ENCODE measurements at places on chromosomes 13 and 19. TPM values are rescaled to one million over a fixed set of nuclear protein-coding genes. Genes with fewer than 3 reads are reported as not detected.

DNA sequence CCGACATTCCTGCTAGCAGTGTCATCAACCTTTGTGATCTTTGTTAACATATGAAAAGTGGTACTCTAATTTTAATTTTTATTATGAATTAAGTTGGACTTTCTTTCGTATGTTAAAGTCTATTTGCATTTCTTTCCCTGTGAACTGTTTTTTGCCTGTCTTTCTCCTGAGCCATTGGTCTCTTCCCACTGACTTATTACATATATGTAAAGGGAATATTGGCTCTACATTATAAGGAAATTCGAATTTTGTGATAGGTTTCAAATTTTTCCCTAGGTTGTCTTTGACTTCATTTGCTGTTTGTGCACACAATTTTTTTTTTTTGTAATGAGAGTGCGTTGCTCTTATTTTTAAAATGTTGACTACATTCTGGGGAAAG, 442 bp upstream of the CDC16 start:
- DNase-seq, result no peak
- peaks cover 18% of the 10 kb centered on the region for H3K4me1 ChIP-seq
- peak overlapping the region; percentile 21 for H3K27ac ChIP-seq
- H3K4me3 ChIP-seq, result peak overlapping the region; percentile 92
- peaks cover 7% of the 10 kb centered on the region for H3K36me3 ChIP-seq

DNA sequence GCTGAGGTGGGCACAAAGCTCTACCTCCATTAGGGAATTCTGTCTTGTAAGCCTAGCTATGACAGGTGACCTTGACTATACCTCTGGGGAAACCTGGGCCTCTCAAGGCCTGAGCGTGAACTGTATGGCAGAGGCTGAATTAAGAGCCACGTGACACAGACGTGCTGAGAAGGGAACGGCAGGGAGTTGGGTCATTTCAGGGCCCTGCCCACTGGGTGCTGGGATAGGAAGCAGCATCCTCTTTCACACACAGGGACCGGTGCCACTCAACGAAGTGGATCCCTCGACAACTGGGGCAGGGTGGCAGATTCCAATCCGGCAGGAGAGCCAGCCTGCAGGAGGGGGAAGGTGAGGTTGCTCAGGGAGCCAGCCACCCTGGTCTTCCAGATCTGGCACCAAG, 9.2 kb downstream of the ASF1B start:
- peaks cover 4% of the 10 kb centered on the region for H3K27me3 ChIP-seq
- DNase-seq, result no peak
- H3K4me1 ChIP-seq, result peaks cover 2% of the 10 kb centered on the region
- H3K36me3 ChIP-seq, result no peaks in the 10 kb centered on the region

FDX2 gene
- 18.9 TPM for total RNA-seq

GRCh38 chr19:16261584-16262368, 62.9 kb upstream of the KLF2 start:
- H3K27me3 ChIP-seq, result peaks cover 10% of the 10 kb centered on the region
- H3K4me3 ChIP-seq, result no peak overlapping the region
- DNase-seq, result no peak
- H3K4me1 ChIP-seq, result peaks cover 11% of the 10 kb centered on the region
- peaks cover 3% of the 10 kb centered on the region for H3K36me3 ChIP-seq
- peak overlapping the region; percentile 18 for H3K27ac ChIP-seq

PLK5 gene
- total RNA-seq, result 1.1 TPM

GRCh38 chr19:35059006-35059798, 17.7 kb downstream of the HPN start:
- H3K4me1 ChIP-seq, result peaks cover 3% of the 10 kb centered on the region
- peaks cover 1% of the 10 kb centered on the region for H3K27me3 ChIP-seq
- no peak overlapping the region for H3K27ac ChIP-seq
- no peaks in the 10 kb centered on the region for H3K36me3 ChIP-seq
- H3K4me3 ChIP-seq, result no peak overlapping the region

CRLF1 gene
- 0.74 TPM for total RNA-seq

DNA sequence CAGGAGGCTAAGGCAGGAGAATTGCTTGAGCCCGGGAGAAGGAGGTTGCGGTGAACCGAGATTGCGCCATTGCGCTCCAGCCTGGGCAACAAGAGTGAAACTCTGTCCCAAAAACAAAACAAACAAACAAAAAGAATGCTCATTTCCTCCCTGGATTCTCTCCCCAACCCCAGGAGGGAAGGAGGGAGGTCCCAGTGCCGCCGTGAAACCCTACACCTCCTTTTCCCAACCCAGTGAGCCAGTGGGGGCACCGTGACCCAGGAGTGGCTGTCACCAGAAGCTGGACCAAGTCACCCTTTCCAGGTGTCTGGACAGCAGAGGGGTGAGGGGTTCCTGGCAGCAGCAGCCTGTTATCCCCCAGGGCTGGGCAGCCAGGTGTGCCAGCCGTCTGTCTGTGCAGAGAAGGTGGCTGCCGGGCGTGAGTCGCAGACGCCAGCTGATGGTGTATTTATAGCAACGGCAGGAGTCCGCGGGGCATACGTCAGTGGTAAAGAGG, 23.5 kb downstream of the NFIC start:
- DNase-seq, result no peak
- no peaks in the 10 kb centered on the region for H3K36me3 ChIP-seq

DNA sequence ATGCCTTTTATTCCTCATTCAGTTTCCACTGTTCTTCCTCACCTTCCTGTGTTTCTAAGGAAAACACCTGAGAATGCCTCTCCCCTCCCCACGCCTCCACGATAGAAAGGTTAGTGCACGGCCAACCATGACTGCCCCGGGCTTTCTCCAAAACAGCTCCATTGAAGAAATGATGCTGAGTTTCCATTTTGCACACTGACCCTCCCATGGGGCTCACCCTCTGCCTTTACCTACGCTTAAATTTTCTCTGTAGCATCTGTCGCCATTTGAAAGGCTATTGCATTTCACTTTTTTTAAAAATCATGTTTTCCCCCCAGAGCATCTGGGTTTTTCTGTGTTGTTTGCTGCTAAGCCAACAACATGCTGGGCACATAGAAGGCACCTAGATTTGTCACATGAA, 48.2 kb downstream of the ABCC4 start:
- H3K4me3 ChIP-seq, result no peak overlapping the region
- H3K27me3 ChIP-seq, result peaks cover 2% of the 10 kb centered on the region
- DNase-seq, result no peak
- H3K27ac ChIP-seq, result no peak overlapping the region
- peaks cover 8% of the 10 kb centered on the region for H3K4me1 ChIP-seq

- H3K4me1 ChIP-seq, result no peaks in the 10 kb centered on the region
- DNase-seq, result no peak
- H3K27ac ChIP-seq, result no peak overlapping the region
- no peaks in the 10 kb centered on the region for H3K27me3 ChIP-seq
These were observed 23.5 kb downstream of the SLC25A15 start for GRCh38 chr13:40812724-40813445.

Measured in endothelial cell (in vitro differentiated cells).